Effector memory CD4-positive, alpha-beta T cell (primary cell): ENCODE measurements at places on chromosomes 4 and X.

- DNase-seq, result no peak
Observed at GRCh38 chr4:165828928-165829327, 44.1 kb upstream of the TLL1 start.

- DNase-seq, result no peak
Observed at GRCh38 chr4:36348403-36348938, 67.1 kb downstream of the DTHD1 start.

- no peak for DNase-seq
Observed at GRCh38 chr4:159425737-159426305, 322.9 kb downstream of the RAPGEF2 start.

DNA sequence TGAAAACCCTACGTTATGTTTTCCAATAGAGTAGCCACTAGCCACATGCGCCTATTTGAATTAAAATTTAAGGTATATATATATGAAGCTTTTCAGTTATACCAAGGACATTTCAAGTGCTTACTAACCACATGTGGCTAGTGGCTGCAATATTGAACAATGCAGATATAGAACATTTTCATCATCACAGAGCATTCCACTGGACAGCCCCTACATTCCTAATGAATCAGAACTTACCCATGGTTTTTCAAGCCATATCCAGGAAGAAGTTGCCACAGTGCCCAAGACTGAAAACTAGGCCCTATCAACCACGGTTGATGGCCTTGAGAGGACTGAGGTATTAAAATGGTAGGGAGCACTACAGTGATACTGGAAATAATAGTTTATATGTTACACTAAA, 29.7 kb downstream of the NEK1 start:
- no peak for DNase-seq

DNA sequence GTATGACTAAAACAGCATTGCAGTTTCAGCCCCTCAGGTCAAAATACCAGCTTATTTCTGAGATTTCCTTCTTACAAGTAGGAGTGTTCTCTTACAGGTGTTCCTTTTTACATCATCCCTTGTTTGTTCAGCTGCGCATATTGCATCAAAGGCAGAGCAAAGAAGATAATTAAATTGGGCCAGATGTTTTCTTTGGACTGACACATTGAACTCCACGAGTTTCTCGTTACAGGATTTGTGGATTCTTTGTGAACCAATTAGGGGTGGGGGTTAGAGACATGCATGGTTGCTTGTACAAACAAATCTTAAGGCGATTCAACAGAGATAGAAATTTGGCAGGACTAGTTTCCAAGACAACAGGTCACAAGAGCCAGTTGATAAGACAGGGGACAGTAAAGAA, 95.7 kb downstream of the SPANXN4 start:
- DNase-seq, result no peak

- DNase-seq, result no peak
Observed at GRCh38 chrX:108947205-108947604, 210.8 kb upstream of the IRS4 start.

DNA sequence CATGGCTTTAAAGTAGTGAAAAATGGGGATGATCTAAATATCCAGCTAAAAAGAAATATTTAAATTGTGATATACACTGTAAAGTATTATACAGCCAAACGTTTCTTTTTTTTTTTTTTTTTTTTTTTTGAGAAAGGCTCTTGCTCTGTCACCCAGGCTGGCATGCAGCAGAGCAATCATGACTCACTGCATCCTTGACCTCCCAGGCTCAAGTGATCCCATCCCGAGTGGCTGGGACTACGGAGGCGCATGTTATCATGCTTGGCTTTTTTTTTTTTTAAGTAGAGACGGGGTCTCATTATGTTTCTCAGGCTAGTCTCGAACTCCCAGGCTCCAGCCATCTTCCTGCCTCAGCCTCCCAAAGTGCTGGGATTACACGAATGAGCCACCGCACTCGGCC, 17.1 kb downstream of the SMIM14 start:
- no peak for DNase-seq

- DNase-seq, result no peak
Observed at GRCh38 chr4:168870004-168870403, 140.1 kb downstream of the CBR4 start.

GRCh38 chr4:18815779-18816173, 794.2 kb upstream of the LCORL start:
- DNase-seq, result no peak

DNA sequence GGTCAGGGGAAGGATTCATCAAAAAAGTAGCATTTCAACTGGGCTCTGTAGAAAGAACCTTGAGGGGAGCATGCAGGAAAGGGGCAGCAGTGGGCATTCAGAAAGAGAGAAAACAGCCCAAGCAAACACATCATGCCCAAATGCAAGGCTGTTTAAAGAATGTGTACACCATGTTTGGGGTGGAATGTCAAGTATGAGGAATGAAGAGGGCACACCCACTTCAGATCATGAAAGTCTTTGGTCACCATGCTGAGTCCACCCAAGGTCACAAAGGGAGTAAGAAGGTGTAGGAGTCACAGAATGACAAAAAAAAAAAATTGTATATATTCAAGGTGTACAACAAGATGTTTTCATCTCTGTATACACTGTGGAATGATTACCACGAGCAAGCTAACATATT, 9.4 kb downstream of the S100G start:
- no peak for DNase-seq

- DNase-seq, result no peak
Observed at GRCh38 chr4:98890702-98891455, 38.1 kb downstream of the EIF4E start.

GRCh38 chr4:47109379-47109778, 78.0 kb downstream of the GABRB1 start:
- DNase-seq, result no peak

GRCh38 chr4:23166919-23167318, 474.2 kb downstream of the GBA3 start:
- no peak for DNase-seq

- DNase-seq, result no peak
Observed at GRCh38 chrX:105502336-105502735, 281.8 kb upstream of the TEX13A start.

DNA sequence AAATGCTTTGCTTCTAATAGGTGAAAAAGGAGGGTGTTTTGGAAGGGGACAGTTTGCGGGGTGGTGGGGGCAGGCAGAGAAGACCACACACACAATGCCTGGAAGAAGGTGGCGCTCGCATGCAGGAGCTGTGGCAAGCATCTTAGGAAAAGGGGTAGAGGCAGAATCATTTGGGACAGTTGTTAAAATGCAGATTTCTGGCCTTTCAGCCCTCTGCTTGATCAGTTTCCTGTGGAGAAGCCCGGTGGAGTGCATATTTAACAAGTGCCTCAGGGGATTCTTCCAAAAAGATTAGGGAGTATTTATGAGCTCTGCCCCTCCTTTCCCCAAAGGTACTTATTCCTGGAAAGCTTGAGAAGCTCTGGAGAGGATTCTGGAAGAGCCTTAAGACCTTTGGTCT, 4.8 kb downstream of the NOCT start:
- DNase-seq, result no peak

DNA sequence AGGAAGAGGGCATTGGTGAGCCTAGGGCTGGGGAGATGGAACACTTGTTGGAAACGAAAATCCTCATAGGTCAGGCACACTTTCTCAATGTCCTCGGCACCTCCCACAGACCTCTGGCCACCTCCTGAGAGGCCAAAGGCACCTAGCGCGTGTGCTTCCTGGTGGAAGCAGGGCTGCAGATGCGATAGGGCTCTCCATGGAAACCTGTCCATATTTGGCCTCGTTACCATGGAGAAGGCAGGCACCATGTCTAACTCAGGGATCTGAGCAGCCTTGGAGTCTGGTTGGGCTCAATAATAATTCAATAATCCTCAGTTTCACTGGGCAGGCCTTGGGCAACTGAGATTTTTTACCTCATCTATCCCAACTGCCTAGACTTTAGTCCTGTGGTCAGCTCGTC, 58.3 kb downstream of the RAI2 start:
- DNase-seq, result no peak

GRCh38 chr4:168845897-168846296, 164.2 kb downstream of the CBR4 start:
- DNase-seq, result no peak

DNA sequence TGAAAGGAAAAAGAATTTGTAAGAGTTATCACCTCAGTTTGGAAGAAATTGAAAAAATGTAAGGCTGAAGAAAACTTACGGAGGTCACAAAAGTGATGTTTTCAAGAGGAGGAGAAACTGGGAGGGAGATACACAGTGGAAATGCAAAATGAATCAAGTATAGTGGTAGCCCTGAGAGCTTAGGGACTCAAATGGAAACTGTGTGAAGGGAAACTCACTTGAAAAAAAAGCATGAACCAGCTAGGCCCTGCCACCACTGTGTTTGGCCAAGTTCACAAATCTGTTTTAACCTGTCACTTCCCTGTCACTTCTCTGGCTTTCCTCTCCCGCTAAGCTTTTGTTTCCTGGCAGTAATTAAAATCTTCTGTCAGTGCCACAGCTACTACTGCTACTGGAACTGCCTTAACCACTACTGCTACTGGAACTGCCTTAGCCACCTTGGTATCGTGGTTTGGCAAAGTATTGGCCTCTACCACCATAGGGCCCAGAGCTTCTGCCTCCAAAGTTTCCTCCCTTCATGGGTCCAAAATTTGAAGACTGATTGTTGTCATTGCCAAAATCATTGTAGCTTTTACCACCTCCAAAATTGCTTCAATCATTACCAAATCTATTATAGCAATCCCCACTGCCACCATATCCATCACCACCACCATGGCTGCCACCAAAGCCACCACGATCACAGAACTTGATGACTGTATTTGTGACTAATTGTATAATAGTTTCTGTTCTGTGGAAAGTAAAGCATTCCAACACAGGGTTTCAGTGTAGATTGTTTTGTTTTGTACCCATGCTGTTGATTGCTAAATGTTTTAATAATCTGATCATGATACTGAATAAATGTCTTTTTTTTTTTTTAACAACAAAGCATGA, 41.5 kb downstream of the SMARCA5 start:
- DNase-seq, result no peak

- no peak for DNase-seq
Observed at GRCh38 chrX:110402091-110402849, 43.6 kb downstream of the RTL9 start.

- no peak for DNase-seq
Observed at GRCh38 chr4:186189656-186190055, 1.7 kb upstream of the CYP4V2 start.

DNA sequence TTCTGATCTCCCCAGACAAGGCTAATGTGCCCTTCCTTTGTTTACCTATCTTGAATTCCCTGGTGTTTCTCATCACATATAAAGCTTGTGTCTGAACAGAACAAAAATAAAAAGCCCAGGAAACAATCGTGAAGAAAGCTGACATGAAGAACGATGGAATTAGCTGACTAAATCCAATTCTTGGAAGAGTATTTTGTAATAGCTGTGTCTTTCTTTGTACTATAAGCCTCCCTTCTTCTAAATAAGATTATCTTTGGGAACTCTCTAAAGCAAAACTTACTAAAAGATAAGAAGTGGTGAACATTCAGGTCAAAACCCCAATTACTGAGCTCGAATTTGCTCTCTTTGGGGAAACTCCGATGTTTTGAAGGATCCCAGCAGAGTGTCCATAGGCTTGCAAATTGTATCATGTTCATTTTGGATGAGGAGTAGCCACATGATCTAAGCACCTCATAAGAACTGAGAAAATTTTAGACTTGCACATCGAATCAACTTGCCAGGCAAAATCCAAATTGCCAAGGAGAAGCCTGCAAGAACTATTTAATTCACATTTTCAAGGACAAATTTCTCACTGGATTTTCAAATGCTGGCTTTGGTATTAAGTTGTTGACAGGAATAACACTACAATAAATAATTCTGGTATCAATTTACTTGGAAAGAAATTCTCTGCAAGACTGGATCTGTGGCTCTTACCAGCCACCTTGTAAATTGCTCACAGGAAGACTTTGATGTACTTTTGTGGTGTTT, 106.2 kb downstream of the LNX1 start:
- no peak for DNase-seq

- DNase-seq, result no peak
Observed at GRCh38 chrX:30948051-30948450, 59.0 kb upstream of the TAB3 start.

DNA sequence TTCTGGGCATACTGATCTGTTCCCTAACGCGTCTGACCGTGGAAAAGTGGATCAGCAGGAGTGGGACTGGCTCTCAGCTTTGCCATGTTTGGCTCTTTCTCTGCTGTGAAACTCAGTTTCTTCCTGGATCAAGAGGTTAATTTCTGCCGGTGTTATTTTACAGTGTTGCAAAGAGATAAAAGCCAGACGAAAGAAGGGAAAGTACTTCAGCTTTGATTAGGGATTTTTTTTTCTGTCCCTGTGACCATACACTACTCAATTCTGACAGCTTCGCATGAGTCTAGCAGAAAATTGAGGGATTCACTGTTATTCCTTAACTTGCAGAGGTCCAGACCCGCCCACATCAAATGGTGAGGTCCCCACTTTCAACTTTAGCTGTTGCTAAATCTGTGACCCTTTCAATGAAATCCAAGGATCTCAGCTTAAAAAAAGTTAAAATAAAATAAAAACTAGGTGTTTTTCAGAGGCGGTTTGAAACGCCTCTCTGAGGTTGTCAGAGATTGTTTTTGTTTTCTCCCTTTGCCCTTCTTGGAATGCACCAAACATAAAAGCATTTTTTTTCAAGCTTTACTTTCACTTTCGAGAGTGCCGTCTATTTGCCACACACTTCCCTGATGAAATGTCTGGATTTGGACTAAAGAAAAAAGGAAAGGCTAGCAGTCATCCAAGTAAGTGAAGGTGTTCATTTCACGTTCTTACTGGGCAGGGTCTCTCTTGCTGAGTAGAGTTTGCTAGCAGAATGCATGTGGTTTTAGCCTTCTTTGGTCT, at the start of gene TLR3:
Gene TLR3, plus strand, starts transcription at position 576 of the 768 bp plus-strand sequence. CDS start 7,464 bp downstream, outside the sequence.
- no peak for DNase-seq

DNA sequence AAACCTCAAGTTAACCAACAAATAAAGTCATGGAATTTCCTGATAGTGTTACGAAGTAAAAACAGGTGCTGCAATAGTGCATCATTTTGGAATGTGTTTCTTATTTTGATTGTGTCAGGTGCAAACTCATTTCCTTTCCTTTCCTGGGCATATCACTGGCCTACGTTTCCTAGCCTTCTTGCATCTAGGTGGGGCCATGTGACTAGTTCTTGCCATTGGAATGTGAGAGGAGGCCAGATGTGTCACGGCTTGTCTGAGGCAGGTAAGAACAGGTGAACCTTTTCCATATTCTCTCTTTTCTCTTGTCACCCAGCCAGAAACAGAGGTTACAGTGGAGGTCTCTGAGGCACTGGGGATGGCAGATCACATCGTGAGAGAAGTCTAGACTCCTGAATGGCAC, 868.0 kb downstream of the RPA4 start:
- no peak for DNase-seq

- peak; percentile 77 for DNase-seq
Observed at GRCh38 chr4:169619958-169620879, at the start of gene CLCN3. Gene CLCN3, plus strand, starts transcription at chr4:169620578. Its CDS starts 15,351 bp downstream, at chr4:169635929.

DNA sequence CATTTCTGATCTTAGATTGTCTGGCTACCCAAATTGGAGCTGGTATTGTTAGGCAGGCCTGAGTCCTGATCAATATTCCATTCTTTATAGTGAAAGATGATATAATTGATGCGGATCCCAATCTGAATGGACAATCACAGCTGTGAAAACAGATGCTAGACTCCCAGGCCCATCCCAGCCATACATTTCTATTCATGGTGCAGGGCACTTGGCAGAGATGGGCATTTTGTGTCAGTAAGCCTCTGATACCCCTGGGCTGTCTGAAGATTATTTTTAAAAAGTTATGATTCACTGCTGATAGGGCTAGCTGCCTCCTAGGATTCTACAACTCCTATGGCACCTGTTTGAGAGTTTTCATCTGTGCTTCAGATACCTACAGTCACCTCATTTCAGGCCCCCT, 61.2 kb upstream of the TSPAN7 start:
- no peak for DNase-seq

GRCh38 chrX:47840111-47840510, 3.4 kb downstream of the ZNF81 start:
- DNase-seq, result no peak

- no peak for DNase-seq
Observed at GRCh38 chrX:17692709-17693346, 44.5 kb upstream of the SCML1 start.
